ENCODE measurements at places on chromosomes 1 and 21. TPM values are rescaled to one million over a fixed set of nuclear protein-coding genes. Genes with fewer than 3 reads are reported as not detected.

DNA sequence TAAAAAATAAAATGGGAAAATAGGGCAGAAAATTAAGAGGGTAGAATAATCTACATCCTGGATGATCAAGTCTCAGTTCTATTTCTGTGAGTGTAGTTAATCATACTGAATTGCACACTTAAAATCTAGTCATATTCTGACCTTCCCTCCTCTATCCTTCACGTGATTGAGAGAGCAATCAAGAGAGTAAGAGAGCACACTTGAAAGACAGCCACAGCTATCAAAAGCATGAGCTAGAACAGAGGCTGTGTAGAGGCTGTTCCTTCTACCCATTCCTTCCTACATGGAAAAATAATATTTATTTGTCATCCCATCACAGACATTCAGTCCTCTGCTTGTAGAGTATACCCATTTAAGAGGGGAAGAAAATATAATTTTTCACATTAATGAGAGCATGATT is 52.4 kb downstream of the PHC2 start:
- no peak for DNase-seq

GRCh38 chr1:205813755-205814058 is 709 bp upstream of the SLC41A1 start:
- no peak for DNase-seq

- no peak for DNase-seq
Observed at GRCh38 chr1:147752511-147752910, 7.9 kb downstream of the GJA5 start.

DNA sequence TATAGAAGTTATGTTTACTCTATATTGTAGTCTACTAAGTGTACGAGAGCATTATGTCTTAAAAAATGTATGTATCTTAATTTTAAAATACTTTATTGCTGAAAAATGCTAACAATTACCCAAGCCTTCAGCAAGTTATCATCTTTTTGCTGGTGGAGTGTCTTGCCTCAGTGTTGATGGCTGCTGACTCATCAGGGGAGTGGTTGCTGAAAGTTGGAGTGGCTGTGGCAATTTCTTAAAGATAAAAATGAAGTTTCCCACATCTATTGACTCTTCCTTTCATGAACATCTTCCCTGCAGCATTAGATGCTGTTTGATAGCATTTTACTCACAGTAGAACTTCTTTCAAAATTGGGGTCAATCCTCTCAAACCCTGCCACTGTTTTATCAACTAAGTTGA is 95.8 kb downstream of the CDC7 start:
- DNase-seq = peak; percentile 32

S100PBP gene
- total RNA-seq = 16.8 TPM

RCOR3 gene
- 10.1 TPM for total RNA-seq
